Fibroblast of skin of right biceps (primary cell): ENCODE measurements at places on chromosomes 11 and 22.
A peak's percentile ranks its signal among the peaks of the same experiment; 100 is the strongest.

DNA sequence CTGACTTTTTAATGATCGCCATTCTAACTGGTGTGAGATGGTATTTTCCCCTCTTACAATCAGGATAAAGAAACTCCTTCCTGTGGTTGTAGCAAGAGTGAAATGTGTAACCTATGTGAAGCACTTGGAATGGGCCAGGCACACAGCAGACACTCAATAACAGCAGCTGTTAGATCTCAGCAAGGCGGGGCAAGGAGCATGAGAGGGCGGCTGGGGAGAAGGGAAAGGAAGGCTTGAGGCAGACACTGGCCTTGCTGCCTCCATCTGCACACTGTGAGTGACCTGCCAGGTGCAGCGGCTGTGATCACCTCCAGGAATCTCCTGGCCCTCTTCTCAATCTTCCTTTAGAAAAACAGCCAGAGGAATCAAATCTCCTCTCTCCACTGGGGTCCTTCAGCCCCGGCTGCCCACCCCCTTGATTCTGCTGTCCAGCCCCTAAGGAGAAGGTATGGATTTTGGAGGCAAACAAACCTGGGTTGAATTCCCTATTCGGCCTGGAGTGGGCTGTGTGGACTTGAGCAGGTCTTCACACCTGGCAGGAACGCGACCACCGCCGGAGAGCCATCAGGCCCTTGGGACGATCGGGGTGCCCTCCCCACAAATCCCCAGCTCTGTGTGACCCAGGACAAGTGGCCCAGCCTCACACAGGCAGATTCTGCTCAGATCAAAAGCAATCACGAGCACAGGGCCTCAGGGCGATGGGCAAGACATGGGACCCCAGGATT lies 49.0 kb downstream of the RPUSD4 start:
- DNase-seq: no peak

GRCh38 chr11:74084796-74085541 lies 76.1 kb upstream of the UCP3 start:
- DNase-seq: peak; percentile 22

- no peak for DNase-seq
Observed at GRCh38 chr22:48021991-48022401, 1259.5 kb downstream of the TBC1D22A start.

DNA sequence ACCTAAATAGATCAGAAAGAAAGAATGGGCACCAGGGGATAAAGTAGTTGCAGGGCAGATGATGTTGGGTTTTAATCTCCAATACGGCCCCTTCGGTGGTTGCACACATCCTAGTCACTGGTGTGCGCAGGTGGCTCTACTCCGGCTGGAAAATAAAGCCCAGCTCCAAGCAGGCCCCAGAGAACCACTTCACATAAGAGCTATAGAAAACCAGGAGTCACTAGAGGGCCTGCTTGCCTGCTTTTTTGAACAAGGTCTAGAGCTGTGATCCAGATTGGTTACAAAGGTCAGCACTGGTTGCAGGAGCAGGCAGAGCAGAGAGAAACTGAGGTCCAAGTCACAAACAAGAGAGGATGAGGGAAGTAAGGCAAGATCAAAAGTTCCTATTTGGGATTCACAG lies 41.5 kb upstream of the MS4A8 start:
- no peak for DNase-seq

- DNase-seq: peak; percentile 9
Observed at GRCh38 chr11:10541561-10541930, 559 bp upstream of the RNF141 start.

DNA sequence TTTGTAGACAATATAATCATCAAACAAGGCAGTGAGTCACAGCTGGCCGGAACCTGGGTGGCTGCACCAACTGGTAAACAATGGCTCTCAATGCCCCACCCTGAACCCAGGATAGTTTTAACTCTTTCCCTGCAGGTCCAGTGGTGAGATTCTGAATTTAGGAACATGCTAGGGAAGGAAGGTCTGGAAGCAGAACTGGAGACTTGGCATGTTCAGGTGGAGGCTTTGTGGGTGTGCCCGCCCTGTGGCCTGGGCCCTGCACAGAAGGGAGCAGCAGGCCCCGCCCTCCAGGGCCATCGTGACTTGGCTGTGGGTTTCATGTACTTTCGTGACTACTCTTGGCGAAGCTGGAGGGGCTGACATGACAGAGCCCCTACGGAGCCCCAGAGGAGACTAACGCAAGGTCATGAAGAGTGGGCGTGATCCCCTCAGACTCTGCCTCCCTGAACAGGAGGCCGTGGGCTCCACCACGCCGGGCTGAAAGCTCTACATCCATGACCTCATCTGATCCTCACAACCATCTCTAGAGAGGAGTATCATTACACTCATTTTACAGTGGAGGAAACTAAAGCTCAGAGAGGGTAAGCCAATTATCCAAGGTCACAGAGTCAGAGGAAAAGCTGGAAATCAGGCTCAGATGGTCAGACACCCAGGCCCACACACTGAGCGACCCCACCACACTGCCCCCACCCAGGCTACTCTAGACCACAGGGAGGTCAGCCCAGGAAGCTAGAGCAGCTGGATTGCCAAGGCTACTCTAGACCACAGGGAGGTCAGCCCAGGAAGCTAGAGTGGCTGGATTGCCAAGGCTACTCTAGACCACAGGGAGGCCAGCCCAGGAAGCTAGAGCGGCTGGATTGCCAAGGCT lies 27.3 kb downstream of the MAFF start:
- DNase-seq: peak; percentile 57
